ENCODE measurements at places on chromosomes 7 and 10.

DNA sequence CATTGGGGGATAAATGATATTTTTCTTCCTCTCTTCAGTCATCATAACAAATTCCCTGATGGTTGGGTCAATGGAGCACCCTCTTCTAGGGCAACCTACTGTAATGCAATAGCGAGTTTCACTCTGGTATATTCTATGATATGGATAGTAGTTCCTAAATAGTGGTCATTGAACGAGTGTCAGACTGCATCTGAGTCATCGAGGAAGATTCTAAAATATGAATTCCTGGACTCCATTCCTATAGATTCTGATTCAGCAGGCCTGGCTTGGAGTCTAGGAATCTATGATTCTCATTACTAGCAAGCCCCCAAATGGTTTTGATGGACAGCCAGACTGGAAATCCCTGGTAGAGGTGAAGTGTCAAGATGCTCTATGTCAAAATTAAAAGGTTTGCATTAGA is 254.5 kb downstream of the BUB3 start:
- no peak for DNase-seq

- no peak for DNase-seq
Observed at GRCh38 chr7:151550656-151551286, 31.1 kb upstream of the RHEB start.

- DNase-seq, result no peak
Observed at GRCh38 chr7:156816943-156817572, 75.9 kb downstream of the LMBR1 start.

- no peak for DNase-seq
Observed at GRCh38 chr10:97254694-97255093, 37.7 kb downstream of the ARHGAP19 start.

DNA sequence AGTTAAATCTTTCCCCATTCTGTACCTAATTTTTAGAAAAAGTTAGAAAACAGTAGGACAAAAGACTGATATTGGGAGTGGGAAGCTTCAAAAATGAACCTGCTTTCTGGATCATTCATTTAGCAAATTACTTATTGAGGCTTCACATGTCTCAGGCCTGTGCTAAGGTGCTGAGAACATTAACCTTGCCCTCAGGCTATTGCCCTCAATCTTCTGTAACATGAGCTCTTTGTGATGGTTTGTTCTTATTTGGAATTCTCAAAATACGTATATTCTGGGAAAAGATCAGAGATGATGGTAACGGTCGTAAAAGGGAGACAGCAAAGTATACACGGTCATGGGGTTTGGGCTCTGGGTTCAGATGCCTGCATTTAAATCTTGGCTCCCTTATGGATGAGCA is 39.5 kb upstream of the PRKG1 start:
- no peak for DNase-seq

- DNase-seq, result no peak
Observed at GRCh38 chr10:53697038-53697437, 924.5 kb upstream of the MBL2 start.

GRCh38 chr7:95686109-95686508 is 86.2 kb upstream of the DYNC1I1 start:
- no peak for DNase-seq

- DNase-seq, result no peak
Observed at GRCh38 chr7:130939321-130940095, 205.5 kb upstream of the KLF14 start.
